ENCODE measurements at places on chromosomes 12 and 14.

- peak; percentile 4 for DNase-seq
Observed at GRCh38 chr12:122836027-122836921, 1.0 kb downstream of the HIP1R start.

DNA sequence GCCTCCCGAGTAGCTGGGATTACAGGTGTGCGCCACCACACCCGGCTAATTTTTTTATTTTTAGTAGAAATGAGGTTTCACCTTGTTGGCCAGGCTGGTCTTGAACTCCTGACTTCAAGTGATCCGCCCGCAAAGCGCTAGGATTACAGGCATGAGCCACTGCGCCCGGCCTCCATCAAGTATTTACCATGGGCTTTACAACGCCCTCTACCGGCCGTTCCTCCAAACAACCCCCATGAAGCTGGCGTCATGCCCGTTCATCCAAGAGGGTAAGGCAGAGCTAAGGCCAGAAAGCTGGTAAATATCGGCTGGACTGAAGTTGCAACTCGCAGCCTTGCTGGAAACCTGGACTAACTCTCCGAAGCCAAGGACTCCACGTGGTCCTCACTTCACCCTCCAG, 41.6 kb downstream of the RNF34 start:
- no peak for DNase-seq

DNA sequence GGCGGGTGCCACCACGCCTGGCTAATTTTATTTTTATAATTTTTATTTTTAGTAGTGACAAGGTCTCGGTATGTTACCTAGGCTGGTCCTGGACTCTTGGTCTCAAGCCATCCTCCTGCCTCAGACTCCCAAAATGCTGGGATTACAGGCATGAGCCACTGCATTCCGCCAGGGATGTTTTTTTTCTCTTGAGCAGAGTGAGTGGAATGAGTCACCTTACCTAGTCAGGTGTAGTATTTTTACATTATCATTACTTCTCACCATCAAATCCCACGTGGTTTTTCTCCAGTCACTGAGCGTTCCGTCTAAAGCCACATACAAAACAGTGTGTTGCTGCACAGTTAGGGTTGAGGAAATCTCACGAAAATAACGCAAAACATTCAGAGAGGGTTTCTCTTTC, 870 bp upstream of the TBPL2 start:
- no peak for DNase-seq

DNA sequence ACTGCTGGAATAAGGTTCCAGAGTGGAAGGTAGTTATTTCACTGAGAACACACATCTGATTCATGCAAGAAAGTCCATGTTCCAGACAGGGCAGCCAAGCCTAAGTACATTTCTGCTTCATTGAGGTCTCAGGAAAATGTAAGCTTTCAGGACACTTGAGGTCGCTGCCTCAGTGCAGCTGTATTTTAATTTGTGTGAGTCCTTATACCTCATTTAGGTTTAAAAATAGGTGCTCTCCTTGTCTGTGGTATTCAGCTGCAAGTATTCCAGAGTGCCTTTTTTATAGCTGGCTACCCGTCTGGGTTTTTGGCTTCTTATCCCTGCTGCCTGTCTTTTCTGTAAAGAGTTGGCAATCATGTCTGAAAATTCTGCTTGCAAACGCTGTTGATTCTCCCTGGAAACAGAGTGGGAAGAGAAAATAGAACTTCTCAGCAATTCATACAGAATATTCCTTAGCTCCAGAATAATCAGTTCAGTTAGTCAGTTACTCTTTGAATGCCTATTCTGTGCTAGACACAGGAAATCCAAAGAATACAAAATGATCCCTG, 45.3 kb upstream of the PLBD1 start:
- DNase-seq = no peak

DNA sequence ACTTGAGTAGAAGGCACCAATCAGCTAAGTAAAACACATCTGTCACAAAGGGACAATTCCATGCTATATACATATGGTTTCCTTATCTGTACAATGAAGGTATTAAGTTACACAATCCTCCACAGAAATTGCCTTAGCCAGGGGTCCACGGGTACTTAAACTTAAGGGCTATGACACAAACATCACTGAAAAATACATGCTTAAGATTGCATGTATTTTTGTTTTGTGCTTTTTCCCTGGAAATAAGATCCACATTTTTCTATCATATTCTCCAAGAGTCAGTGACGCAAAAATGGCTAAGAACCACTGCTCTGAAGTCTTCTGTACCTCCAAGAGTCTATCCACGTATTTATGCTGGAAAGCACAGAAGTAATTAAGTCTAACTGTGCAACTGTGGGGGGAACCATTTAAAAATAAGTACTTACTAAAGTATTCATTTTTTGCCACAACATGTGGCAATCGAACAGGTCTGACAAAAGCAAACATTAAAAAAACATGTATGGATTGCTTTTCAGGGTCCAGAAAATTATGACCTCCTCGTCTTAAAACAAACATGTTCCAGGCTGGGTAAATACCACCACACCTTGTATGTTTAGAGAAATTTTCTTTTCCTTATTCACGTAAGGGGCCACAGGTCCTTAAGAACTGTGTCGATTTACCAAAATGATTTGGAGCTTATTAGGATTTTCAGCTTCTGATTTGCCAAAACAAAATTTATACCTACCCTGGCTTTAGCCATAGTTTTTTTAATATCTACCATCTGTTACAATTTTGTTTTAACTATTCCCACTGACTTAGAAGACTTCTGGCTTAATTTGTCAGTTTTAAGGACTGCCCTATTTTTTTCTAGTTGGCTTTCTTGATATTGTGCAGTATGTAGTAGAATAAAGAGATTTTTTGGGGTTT, 2.8 kb downstream of the SLC38A2 start:
- DNase-seq = no peak

GRCh38 chr14:36989806-36990205, 182.6 kb downstream of the SLC25A21 start:
- DNase-seq = no peak

- DNase-seq = no peak
Observed at GRCh38 chr12:124744659-124745464, 118.8 kb downstream of the SCARB1 start.

- DNase-seq = peak; percentile 73
Observed at GRCh38 chr14:104600141-104600643, 4.4 kb downstream of the TMEM179 start.

DNA sequence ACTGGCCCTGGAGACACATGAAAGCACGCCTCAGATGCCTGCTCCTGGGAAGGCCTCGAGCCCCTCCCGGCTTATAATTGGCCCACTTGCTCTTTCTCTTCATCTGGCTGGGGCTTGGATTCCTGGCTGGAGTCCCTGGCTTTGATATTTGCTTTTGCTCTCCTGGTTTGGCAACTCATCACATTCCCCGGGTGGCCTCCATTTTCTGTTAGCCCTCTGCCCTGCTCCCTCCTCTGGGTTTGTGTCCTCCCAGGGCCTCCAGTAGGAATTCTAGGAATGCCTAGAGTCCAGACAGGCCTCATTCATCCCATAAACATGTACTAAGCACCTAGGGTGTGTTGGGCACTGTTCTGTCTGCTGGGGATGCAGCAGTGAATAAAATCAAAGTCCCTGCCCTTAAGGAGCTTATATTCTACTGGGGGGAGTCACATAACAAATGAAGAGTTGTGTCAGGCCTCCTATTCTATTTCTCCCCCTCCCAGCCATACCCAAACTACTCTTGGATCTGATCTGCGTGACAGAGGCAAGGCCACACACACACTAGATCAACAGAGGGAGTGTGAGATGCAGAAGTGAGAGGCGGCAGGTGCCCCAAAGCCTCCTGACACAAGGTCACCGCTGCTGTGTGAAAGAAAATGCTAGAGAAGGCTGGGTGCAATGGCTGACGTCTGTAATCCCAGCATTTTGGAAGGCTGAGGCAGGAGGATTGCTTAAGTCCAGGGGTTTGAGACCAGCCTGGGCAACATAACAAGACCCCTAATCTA, 21.3 kb upstream of the TSPAN9 start:
- no peak for DNase-seq

GRCh38 chr14:69270795-69271708, 11.1 kb downstream of the GALNT16 start:
- DNase-seq = peak; percentile 72

GRCh38 chr12:54172168-54172567, 16.6 kb downstream of the SMUG1 start:
- DNase-seq = no peak

DNA sequence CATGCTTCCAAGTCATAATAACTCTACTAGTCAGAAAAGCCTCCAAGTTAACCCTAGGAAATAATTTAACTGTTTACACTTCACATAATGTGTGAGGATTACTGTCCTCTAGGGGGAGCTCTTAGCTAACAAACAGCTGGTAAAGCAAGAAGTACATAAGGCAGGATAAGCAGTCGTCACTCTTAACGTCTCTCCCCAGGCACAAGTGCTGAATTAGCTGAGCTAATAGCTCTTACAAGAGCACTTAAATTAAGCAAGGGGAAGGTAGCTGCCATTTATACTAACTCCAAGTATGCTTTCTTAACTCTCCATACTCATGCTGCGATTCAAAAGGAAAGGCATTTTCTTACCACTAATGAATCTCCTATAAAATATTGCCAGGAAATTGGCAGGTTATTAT, 79.3 kb upstream of the TSPAN11 start:
- no peak for DNase-seq

DNA sequence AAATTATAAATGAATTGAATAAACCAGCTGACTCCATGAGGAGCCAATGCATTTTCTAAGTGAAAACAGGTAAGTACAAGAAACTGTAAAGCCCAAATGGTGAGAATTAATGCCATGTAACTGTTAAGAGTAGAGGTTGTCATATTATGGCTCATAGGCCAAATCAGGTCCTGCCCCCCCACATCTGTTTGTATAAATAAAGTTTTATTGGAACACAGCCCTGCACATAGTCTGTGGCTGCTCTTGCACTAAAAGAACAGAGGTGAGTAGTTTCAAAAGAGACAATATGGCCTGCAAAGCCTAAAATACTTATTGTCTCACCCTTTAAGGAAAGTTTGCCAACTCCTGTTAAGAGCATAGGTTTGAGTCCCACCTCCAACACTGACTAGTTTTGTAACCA, 140.5 kb upstream of the SRRM4 start:
- DNase-seq = no peak

Data from posterior vena cava (tissue), 2 donors.